ENCODE measurements at places on chromosomes 3 and 15. TPM values are rescaled to one million over a fixed set of nuclear protein-coding genes. Genes with fewer than 3 reads are reported as not detected.

FBXL22 gene
- total RNA-seq: 1.1 TPM

DPH3 gene
- 6.8 TPM for total RNA-seq

- H3K4me3 ChIP-seq: no peak overlapping the region
- DNase-seq: no peak
- H3K27ac ChIP-seq: no peak overlapping the region
These were observed 233.4 kb downstream of the CACNA2D3 start for GRCh38 chr3:54355800-54356199.

DNA sequence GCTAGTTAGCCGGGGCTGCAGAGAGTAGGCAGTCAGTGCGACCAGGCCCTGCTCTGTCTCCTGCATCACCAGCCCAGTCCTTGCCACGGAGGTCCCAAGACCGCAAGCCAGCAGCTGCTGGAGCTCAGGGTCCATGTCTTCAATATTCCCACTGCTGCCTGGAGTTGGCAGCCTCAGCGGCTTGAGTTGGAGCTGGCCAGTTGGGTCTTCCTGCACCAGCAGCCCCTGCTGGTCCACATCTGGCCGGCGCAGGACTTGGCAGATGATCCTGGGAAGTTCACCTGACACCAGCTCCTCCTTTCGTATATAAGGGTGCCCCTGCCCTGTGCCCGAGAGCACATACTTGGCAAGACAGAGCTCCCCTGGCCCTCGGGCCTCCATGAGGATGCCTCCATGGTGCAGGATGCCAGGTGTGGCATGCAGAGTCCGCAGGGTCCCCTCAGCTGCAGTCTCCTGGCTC lies 5.7 kb downstream of the XIRP1 start:
- H3K4me1 ChIP-seq: peaks cover 8% of the 10 kb centered on the region
- no peaks in the 10 kb centered on the region for H3K27me3 ChIP-seq
- no peak for DNase-seq
- no peak overlapping the region for H3K27ac ChIP-seq

DNA sequence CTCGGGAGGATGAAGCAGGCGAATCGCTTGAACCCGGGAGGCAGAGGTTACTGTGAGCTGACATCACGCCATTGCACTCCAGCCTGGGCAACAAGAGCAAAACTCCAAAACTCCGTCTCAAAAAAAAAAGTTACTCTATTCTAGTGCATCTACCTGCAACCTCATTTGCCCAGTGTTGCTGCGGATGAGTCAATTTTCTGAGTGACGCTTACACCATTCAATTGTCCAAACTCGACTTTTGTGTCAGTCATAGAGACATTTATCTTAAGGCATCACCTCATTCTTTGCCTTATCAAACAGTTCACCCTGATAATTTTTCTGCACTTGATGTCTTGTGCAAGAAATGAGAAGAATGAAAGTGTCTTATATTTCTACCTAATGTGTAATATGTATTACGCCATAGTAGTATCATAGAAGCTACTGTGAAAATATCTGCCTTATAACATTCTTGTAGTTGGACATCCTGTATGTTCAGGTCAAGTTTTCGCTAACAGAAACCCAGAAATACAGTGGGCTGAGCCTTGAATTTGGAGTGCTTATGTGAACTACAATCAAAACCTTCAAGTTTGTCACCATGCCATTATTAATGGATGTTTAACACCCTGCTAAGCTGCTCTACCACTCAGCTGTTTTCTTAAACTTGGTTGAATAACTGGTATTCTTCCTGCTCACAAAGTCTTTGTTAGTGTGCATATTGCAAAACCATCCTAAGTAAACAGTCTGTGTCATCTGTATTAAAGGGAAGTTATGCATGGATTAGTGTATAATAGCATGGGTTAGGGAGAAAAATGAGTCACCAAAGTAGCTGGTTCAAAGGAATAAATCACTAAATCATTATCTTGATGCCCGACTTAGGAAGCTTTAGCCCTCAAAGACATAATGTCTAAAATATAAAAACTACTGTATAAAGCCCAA lies 531.0 kb upstream of the NR2F2 start:
- no peak overlapping the region for H3K27ac ChIP-seq
- no peaks in the 10 kb centered on the region for H3K27me3 ChIP-seq
- H3K36me3 ChIP-seq: no peaks in the 10 kb centered on the region

GRCh38 chr3:46405301-46406019 lies 1.4 kb downstream of the CCR5AS start:
- H3K27me3 ChIP-seq: no peaks in the 10 kb centered on the region
- no peak overlapping the region for H3K4me3 ChIP-seq
- DNase-seq: no peak

Data from pancreas (tissue), 10 donors.